Mesothelial cell of epicardium (in vitro differentiated cells): ENCODE measurements at places on chromosomes 3 and 15.

DNA sequence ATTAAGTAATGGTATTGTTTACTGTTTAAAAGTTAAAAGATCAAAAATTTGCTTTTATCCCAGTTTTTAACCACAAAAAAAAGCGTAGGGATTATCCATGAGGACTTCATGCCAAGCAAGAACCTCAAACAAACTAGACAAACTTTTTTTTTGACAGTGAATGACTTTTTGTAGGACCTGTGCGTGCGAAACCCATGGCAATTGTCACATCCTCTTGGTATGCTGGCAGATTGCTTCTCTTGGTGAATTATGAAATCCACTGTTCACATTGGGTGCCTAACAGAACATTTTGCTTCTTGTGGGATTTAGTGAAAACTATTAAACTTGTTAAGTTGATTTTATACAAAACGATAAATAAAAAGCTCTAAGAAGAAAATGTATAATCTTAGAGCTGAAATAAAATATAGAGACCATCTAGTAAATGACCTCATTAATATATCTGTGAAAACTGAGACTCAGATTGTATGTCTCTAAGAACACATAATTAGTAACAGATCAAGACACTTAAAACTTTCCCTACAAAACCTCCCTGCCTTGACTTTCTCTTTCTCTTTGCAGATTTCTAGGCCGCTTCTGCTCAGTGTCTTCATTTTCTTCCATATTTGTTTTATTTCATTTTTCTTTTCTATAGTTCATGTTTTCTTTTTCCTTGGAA is 87.3 kb upstream of the CGNL1 start:
- DNase-seq: no peak

GRCh38 chr15:62807539-62808130 is 234.9 kb upstream of the TPM1 start:
- DNase-seq: no peak

- no peak for DNase-seq
Observed at GRCh38 chr3:105458518-105459215, 92.0 kb downstream of the ALCAM start.

DNA sequence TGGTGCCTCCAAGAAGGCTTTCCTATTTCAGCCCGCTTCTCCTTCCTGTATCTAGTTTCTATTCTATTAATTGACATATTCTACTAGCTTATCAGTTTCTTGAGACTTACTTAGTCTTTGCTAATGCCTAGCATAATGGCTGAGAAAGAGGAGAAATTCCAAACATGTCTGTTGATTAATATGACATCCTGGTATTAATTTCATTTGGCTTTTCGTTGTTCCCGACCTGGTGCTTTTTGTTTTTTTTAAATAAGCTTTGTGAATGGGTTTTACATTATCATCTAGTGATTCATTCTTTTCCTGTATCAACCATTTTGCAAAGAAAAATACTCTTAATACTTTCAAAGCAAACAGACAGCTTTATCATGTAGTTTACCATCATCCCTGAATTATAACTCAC is 13.1 kb downstream of the WDR53 start:
- DNase-seq: no peak

- no peak for DNase-seq
Observed at GRCh38 chr15:88865498-88866099, 29.7 kb downstream of the HAPLN3 start.

DNA sequence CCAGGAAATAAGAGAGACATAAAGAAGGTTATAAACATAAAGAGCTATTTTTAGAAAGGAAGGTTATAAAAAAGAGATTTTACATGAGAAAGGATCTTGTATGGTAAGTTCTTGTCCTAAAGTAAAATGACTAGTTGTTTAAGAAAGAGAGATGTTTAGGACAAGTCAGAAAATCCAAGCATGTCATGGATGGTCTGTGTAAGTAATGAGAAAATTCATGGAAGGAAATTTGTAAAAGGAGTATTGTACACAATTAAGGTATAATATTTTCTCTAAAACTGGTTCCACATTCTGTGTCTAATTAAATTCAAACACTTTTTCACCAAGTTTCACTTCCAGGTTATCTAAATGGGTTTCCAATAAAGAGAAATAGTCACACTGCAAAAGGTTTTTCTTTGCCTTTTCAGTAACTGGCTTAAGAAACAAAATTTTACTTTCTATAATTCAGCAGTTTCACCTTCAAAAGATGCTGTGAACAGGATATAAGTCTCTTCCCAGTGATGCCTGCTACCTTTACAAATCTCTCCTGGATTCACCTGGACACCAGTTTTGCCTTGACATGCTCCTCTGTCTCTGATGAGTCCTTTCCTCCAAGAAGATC is 455.7 kb downstream of the ZIC1 start:
- DNase-seq: no peak

DNA sequence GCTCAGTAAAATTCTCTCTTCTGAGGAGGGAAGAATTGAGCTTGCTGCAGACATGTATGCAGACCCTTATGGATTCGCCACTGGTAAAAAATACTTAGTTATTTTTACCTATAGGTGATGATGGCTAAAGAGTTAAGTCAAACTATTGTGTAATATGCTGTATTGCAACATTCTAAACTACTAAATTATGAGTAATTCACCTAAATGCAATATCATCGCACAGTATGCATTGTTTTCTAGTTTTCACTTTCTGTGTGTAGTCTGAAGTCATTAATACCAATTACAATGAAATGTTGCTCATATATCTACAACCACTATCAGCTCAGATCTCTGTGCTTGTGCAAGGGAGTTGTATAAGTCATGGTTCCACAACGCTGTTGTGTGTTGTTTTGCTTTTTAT is 48.7 kb upstream of the ROBO2 start:
- DNase-seq: no peak
